ENCODE measurements at places on chromosomes 2 and 18.
A peak's percentile ranks its signal among the peaks of the same experiment; 100 is the strongest.

- DNase-seq = no peak
Measured at GRCh38 chr2:154556146-154556545, 142.3 kb upstream of the KCNJ3 start.

- peak; percentile 60 for DNase-seq
Measured at GRCh38 chr2:241695651-241696050, 6.2 kb upstream of the ING5 start.

GRCh38 chr18:23279931-23280330 lies 144.6 kb downstream of the CABLES1 start:
- no peak for DNase-seq

- DNase-seq = peak; percentile 74
Measured at GRCh38 chr18:36095936-36096519, 28.7 kb upstream of the RPRD1A start.
